Fibroblast of lung (primary cell): ENCODE measurements at places on chromosomes 5 and 9. TPM values are rescaled to one million over a fixed set of nuclear protein-coding genes. Genes with fewer than 3 reads are reported as not detected.

Gene SLC1A3
- 3.1 and 3.3 TPM in 2 replicates for total RNA-seq

Gene FAM153A
- total RNA-seq: not detected in 2 replicates

Gene CCDC192
- total RNA-seq: not detected in 2 replicates

Gene TAF11L7
- not detected in 2 replicates for total RNA-seq

Gene MARCHF3
- 8.7 and 11.6 TPM in 2 replicates for total RNA-seq

Gene NDOR1
- total RNA-seq: 2.6 and 3.1 TPM in 2 replicates

Gene PCDHA13
- under 0.01 and 0.33 TPM in 2 replicates for total RNA-seq

Gene PARP8
- total RNA-seq: 12.1 and 24.6 TPM in 2 replicates

Gene ADAMTS2
- total RNA-seq: 16.2 and 27.0 TPM in 2 replicates

Gene SNX18
- 91.7 and 109 TPM in 2 replicates for total RNA-seq

Gene BARHL1
- total RNA-seq: not detected in 2 replicates

Gene PRLR
- 0.33 TPM in 1 of 2 replicates, not detected in the other for total RNA-seq

Gene WNK2
- under 0.01 TPM in 1 of 2 replicates, not detected in the other for total RNA-seq

Gene ANKRD33B
- 4.1 and 7.8 TPM in 2 replicates for total RNA-seq

Gene OBP2B
- total RNA-seq: not detected in 2 replicates

Gene PCDHGA2
- total RNA-seq: 2.8 and 4.5 TPM in 2 replicates

Gene GARNL3
- 3.9 and 6.4 TPM in 2 replicates for total RNA-seq

Gene SPINK6
- not detected in 2 replicates for total RNA-seq

Gene PCDHB11
- 0.77 and 1.7 TPM in 2 replicates for total RNA-seq

Gene SLC9A3
- 0.50 and 0.51 TPM in 2 replicates for total RNA-seq

Gene C9
- total RNA-seq: under 0.01 and 0.33 TPM in 2 replicates

Gene UGT3A1
- total RNA-seq: not detected in 2 replicates

Gene ARRDC3
- total RNA-seq: 87.1 and 105 TPM in 2 replicates

Gene SEMA5A
- total RNA-seq: 17.7 and 30.6 TPM in 2 replicates

Gene RORB
- total RNA-seq: 2.1 and 4.3 TPM in 2 replicates

Gene ALDOB
- total RNA-seq: not detected in 2 replicates

Gene TAS2R1
- total RNA-seq: not detected in 2 replicates

Gene KCNV2
- not detected in 2 replicates for total RNA-seq

Gene GABRA6
- total RNA-seq: not detected in 2 replicates

Gene FOXB2
- not detected in 2 replicates for total RNA-seq

Gene MELK
- 6.2 and 14.2 TPM in 2 replicates for total RNA-seq

Gene IFNA21
- total RNA-seq: not detected in 2 replicates

Gene CDKN2A
- total RNA-seq: 10.8 and 19.2 TPM in 2 replicates

Gene SAXO1
- total RNA-seq: under 0.01 and 0.17 TPM in 2 replicates

Gene TMEM215
- total RNA-seq: not detected in 2 replicates

Gene PTGES
- 9.6 and 16.7 TPM in 2 replicates for total RNA-seq

Gene CDC25C
- total RNA-seq: 0.26 and 3.0 TPM in 2 replicates

Gene POLE3
- total RNA-seq: 17.3 and 22.6 TPM in 2 replicates

Gene ANGPTL2
- total RNA-seq: 108 and 163 TPM in 2 replicates

Gene CEP78
- total RNA-seq: 10.0 and 10.4 TPM in 2 replicates

Gene CAPSL
- 0.33 TPM in 1 of 2 replicates, not detected in the other for total RNA-seq

Gene BICD2
- total RNA-seq: 32.9 and 35.8 TPM in 2 replicates

Gene WWC1
- 2.5 and 4.9 TPM in 2 replicates for total RNA-seq

Gene RNF38
- 7.7 and 8.9 TPM in 2 replicates for total RNA-seq

Gene NFIB
- 36.3 and 56.0 TPM in 2 replicates for total RNA-seq
